KG1 (cell line): ENCODE measurements at places on chromosomes 2 and 18.

DNA sequence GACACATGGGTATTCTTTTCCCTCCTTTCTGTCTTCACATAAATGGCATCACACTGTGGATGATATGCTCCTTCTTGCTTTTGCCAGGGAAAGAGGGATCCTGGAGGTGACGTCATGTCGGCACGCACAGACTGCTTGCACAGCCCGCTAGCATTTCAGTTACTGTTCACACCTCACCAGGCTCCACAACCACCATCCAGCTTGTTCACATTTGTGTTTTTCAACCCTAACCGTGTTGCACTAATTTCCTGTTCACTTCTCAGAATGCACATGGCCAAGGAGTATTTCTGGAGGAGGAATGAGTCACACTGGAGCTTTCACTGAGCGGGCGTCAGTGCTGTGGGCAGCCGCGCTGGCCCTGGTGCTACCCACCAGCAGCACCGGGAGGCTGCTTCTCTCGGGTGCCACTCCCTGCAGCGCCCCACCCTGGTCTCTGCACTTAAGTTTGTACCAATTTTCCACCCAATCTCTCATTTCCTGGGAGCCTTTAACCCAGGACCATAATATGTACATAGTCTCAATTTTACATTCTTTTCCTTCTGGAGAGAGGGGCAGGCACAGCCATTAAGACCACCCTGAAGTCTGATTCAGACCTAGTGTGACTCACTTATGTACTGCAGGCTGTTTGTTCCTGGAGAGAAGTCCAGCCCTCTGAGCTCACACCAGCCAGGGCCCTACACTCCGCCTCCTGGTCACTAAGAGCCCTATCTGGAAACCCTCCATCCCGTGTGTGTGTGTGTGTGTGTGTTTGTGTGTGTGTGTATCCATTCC lies 65.1 kb downstream of the MBP start:
- peak; percentile 67 for DNase-seq

- no peak for DNase-seq
Measured at GRCh38 chr18:55862693-55863390, 274.9 kb upstream of the TCF4 start.

- no peak for DNase-seq
Measured at GRCh38 chr2:205904873-205905272, 181.1 kb downstream of the INO80D start.

DNA sequence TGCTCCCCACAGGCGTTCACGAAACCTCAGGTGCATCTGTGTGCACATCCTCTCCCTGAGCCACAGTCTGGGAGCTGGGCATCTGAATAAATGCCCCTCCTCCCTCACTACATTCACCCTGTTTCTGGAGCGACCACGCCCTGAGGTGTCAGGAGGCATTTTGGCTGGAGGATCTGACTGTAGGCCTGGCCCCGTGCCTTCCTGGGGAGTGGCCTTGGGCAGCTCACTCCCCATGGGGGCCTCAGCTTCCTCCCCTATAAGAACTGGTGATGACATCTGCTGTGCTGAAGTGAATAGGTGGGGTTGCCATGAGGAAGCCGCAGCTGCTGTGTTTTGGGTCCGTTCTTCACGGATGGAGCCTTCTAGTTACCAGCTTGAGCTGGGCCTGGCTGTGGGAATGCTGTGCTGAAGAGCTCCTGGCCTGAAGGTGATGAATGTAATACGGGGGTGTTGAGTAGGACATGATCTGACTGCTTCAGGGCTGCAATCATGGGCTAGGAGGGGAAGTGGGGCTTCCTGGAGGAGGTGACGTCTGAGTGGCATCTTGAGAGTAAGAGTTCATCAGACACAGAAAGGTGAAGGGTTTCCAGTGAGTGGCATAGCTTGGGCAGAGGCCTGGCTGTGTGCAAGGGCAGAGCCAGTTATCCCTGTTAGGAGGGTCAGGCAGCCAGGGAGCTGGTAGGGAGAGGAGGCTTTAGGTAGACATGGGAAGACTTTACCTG lies 58.2 kb downstream of the GLI2 start:
- no peak for DNase-seq

- DNase-seq = no peak
Measured at GRCh38 chr2:201697899-201698298, 545 bp downstream of the MPP4 start.

DNA sequence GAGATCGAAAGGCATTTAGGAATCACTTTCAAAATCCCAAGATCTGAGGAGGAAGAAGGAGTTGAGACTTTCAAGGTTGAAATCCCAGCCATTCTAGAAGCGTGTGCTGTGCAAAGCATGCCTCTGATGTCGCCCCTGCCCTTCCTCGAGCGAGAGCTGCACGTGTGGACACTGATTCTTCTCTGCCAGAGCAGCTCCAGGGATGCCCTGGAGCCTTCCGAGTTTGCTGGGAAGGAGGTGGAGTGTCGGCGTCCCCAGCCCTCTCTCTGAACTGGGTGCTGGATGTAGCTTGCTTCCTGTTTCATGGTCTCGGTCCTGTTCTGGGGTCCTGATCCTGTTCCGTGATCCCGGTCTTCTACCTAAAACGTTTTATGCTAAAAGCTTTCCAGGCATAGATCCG lies 76.1 kb downstream of the TWIST2 start:
- DNase-seq = no peak

GRCh38 chr2:113056521-113056920 lies 2.5 kb upstream of the IL36RN start:
- no peak for DNase-seq

DNA sequence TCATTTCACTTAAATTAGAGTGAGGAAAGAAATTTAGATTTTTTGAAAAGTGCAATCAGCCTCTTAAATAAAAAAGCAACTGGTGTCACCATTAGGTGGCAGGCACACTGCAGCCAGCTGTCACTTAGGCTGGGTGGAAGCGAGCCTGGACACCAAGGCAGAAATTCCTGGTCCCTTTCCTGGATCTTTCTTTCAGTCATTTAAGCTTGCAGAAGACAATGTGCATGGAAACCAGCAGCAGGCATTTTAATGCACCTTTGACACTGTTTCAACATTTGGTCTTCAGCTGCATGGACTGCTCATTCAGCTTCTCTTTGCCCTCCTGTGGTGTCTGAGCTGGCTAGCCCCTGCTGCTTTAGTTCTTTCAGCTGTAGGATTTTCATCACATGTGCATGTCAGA lies 61.0 kb downstream of the AQP4 start:
- DNase-seq = no peak

- no peak for DNase-seq
Measured at GRCh38 chr18:59008302-59008974, 131.2 kb upstream of the SEC11C start.

DNA sequence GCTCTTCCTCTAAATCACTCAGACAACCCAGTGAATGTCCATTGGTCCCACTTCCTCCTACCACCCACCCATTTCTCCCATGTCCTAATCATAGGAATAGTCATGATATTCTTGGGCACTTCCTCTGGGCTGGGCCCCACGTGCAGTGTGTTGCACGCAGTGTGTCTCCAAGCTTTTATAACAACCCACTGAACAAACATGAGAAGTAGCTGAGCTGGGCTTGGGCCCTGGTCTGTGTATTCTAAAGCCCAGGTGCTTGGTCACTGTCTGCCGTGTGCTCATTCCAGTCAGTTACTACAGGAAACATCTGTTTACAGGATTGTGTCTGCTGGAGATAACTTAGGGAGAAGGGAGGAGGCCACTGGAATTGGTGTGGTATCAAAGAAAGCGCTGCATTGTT lies 64.2 kb upstream of the THOC1 start:
- no peak for DNase-seq
